ENCODE measurements at places on chromosomes 16 and 17. TPM values are rescaled to one million over a fixed set of nuclear protein-coding genes. Genes with fewer than 3 reads are reported as not detected.

DNA sequence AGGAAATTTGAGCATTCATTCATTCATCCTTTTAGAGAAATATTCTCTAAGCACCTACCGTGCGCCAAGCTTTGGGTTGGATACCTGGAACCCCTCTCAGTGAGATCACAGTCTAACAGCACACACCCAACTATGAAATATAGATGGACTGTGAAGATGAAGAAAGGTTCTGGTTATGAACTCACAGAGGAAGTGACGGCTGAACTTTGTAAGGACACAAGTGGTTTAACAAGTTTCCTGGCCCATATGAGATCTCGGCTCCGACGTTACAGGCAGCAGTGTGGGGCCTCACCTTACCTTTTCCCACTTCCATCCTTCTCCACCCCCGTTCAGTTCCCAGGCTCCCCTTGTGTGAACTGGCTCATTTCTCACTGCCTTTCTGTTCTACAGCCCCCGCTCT lies 406.2 kb downstream of the MAF start:
- no peak for DNase-seq

- DNase-seq: no peak
Observed at GRCh38 chr17:77433385-77434135, 292.8 kb downstream of the SEC14L1 start.

GRCh38 chr17:29870836-29871465 lies 59.1 kb downstream of the SSH2 start:
- no peak for DNase-seq

DNA sequence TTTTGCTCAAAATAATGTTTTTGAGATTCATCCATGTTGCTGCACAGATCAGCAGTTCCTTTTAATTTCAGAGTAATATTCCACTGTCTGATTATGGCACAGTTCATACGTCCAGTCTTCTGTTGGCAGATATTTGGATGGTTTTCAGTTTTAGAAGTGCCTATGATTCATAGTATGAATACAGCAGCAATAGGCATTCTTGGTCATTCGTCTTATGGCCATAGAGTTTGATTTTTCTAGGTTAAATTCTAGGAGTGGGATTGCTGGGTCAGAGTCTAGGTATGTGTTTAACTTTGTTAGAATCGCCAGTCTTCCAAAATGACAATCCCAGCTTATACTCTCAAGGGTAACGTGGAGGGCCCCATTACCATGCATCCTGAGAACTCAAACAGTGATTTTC lies 11.5 kb upstream of the IL34 start:
- DNase-seq: no peak

KRTAP4-3 gene
- not detected for total RNA-seq

MPO gene
- total RNA-seq: not detected

All from endothelial cell (in vitro differentiated cells).